ENCODE measurements at places on chromosomes 1 and 21.

- no peak for DNase-seq
These were observed 6.5 kb downstream of the PLCH2 start for GRCh38 chr1:2482588-2482987.

GRCh38 chr1:18805150-18805879 is 54.1 kb downstream of the TAS1R2 start:
- no peak for DNase-seq

- DNase-seq: no peak
These were observed 91.4 kb downstream of the PDE9A start for GRCh38 chr21:42744520-42745445.

DNA sequence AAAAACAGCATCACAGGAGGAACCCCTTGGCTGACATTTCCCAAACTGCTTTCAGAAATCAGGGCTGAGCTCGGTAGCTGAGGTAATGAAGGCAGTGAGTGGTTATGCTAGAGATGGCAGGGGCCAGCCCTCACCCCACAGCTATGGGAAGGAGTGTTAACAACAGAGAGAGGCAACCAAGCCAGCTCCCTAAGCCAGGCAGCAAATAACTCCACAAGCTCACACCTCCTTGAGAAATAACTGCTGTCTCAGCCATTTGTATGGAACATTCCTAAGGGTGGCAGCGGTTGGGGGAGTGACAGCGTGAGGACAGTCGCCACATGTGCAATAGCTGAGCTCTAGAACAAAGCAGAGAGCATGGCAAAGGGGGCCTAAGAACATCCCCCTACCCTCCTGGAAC is 42.6 kb downstream of the LMX1A start:
- no peak for DNase-seq

- no peak for DNase-seq
These were observed 98.8 kb downstream of the RABGAP1L start for GRCh38 chr1:174258148-174258550.

DNA sequence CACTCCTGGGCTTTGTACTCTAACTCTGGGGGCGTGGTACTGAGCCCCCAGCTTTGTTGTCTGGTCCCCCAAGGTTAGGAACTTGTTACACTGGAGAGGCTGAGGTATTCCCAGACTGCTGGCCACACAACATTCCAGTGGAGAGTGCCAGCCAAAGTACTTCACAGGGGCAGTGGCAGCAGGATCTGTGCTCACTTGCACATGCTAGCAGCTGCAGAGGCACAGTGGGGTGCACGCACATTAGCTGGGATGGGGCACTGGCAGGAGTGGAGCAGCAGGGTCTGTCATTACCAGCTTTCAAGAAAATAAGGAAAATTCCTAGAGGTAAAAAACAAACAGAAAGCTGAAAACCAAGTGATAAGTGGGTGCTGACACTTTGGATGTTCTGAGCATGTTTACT is 31.0 kb downstream of the ZNF691 start:
- no peak for DNase-seq

- no peak for DNase-seq
These were observed 90.8 kb downstream of the SMYD3 start for GRCh38 chr1:246416261-246416660.

- no peak for DNase-seq
These were observed 164.4 kb downstream of the ZNF281 start for GRCh38 chr1:200245473-200245872.

DNA sequence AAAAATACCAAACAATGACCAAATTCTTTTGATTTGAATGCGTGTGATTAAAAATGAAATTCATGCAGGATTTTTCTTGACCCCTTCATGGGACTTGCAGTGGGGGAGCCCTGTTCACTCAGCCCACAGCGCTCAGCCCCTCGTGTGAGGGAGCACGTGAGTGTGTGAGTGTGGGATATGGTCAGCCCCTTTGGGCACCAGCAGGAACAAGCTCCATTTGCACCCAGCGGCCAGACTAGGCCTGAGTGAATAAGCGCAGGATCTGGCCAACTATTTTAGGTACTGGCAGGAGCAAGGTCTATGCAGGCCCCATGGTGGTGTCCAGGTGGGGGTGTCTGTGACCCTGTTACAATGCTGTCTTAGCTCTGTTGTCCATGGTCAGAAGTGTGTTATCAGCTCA is 1631.2 kb downstream of the BRINP3 start:
- DNase-seq: no peak

DNA sequence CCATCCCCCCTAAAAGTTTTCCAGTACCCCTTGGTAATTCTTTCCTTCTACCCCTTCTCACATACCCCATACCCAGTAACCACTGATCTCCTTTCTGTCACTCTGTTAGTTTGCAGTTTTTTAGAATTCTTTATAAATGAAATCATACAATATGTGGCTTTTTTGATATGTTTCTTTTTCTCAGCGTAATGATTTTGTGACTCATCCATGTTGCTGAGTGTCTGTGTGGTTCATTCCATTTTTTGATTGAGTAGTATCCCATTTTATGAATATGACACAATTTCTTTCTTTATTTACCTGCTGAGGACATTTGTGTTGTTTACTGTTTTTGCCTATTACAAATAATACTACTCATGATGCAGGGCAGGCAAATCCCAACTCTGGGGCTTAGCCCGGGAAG is 1605.3 kb downstream of the BRINP3 start:
- no peak for DNase-seq

GRCh38 chr1:205382561-205382960 is 25.8 kb upstream of the KLHDC8A start:
- no peak for DNase-seq

GRCh38 chr1:51086496-51087271 is 15.3 kb upstream of the C1orf185 start:
- no peak for DNase-seq

DNA sequence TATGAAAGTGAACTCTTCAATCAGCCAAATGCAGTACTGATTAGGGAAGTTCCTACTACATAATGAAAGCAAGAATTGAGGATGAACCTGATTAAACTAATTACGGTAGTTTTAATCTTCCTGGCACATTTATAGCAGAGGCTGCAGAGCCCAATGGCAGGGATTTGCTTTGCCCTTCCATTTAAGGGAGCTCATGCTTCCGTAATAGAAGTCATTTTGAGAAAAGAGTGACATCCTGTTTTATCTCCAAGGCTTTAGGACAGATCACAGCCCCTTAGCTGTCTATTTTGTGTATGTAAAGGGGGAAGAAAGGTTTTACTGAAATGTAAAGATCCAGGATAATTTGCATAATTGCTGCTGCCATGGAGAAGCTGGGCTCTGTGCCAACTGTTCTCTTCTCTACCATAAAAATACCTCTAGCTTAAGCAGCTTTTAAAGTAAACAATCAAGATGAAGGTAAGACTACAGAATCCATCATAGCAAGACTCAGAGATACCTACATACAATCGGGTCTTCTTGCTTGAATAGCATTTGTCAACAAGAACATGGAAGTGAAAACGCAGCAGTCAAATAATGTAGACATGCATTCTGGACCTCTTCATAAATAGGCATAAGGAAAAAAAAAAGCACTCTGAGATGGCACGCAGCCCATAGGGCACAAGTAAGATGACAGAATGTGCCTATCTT is 62.5 kb downstream of the ASH1L start:
- no peak for DNase-seq

DNA sequence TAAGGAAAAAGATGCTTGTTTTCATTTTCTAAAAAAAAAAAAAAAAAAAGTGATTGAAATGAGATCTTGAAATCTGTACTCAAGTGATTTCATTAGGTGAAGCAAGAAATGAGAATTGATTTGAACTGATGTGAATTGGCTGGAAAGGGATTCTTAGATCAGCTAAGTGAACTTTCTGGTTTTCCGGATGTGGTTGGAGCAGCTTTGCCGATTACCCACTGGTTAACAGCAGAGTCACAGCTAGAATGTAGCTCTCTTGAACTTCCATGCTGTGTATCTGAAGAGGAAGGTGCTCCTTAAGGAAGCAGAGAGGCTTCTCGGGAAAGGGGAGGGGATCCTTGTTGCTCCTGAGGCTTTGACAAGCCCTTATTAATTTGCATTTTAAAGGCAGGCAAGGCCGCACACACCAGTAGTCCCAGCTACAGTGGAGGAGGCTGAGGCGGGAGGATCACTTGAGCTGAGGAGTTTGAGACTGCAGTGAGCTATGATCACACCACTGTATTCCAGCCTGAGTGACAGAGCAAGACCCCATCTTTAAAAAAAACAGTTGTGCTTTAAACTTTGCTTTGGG is 28.7 kb upstream of the PWP2 start:
- DNase-seq: no peak

- peak; percentile 72 for DNase-seq
These were observed 1.5 kb downstream of the RGS2 start for GRCh38 chr1:192810253-192810880.

DNA sequence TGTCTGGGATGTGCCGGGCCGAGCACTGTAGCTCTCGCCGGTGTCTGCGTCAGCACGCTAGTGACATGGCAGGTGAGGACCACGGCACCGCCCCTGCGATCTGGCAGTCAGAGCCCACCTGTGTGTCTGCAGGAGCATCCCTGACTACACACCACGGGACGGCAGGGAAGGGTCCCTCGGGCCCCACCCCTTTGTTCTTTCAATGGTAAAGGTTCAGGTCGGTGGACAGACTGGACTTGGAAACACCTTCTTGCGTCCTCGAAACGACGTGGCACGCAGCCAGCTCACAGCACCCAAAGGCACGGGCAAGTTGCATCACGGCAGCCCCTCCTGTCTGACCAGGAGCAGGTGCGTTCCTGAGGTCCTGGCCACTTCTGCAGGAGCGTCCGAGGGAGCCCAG is 3.7 kb upstream of the SAMD11 start:
- DNase-seq: no peak

DNA sequence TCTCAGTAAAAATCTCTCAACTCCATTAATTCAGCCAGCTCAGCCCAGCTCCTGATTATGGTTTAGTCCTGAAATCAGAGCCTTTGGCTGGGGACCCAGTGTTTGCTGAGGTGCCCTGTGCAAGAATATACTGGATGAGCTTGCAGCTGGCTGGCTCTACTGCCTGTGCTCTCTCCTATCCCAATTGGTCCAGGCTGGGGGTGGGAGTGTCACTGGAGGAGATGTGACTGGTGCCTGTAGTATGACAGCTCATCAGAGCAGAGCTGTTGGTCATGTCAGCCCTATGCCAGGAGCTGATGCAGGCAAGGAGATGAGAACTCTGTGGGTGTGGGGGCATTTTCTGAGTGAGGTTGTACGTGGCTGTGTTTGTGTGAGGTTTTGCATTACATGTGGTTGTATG is 87.0 kb downstream of the TNR start:
- no peak for DNase-seq

DNA sequence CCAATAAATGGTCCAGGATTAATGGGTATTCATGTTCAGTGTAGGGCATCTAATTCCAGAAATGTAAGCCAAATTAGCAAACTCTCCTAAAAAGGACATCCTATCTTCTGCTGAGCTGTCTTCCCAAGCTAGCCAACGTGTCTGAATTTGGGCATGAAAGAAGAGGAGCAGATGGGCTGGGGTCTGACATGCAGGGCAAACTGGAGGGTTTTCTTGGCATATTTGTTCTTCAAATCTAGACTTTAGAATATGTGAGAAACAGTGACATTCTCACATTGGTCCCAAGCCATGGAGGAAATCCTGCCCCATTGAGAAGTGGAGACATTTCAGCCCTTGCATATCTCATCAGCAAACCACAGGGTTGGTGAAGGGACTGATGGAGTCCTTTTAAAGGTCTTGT is 67.2 kb downstream of the LRIG2 start:
- no peak for DNase-seq

- no peak for DNase-seq
These were observed 69.4 kb downstream of the TCP10L start for GRCh38 chr21:32515874-32516273.

- DNase-seq: no peak
These were observed 14.7 kb downstream of the CASQ2 start for GRCh38 chr1:115753830-115754229.

DNA sequence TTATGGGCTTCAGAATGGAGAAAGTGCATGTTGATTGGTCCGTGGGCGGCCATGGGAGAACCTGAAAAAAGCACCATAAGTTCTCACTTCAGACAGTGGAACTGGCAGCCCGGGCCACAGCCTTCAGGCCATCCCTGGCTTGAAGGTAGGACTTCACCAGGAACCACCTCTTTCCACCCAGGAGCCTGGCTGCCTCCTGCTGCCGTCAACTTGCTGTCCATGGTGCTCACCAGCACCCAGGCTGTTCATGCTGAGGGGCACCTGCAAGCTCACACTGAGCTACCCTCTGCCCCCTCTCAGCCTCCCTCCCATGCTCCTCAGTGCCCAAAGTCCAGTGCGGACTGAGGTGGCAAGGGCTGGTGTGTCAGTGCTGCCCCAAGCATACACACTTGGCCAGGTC is 12.9 kb upstream of the FNBP1L start:
- DNase-seq: no peak

DNA sequence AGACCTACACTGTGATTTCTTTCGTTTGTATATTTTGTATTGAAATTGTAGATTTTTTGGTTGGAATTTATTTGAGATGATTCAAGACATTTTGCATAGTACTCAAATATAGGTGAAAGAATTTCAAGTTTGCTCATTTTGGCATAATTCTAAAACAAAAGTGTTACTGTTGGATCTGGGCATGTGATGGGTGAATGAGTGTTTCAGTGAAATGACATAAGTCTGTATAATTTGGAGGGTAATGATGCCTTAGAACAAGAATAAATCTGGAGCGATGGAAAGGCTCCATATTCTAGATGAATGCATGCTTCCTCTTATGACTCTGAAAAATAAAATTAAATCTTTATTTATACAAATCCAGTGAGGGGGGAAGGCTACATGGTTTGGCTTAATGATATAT is 41.0 kb downstream of the NFIA start:
- DNase-seq: no peak

- DNase-seq: no peak
These were observed 116.0 kb upstream of the ADGRL4 start for GRCh38 chr1:79122521-79122920.

DNA sequence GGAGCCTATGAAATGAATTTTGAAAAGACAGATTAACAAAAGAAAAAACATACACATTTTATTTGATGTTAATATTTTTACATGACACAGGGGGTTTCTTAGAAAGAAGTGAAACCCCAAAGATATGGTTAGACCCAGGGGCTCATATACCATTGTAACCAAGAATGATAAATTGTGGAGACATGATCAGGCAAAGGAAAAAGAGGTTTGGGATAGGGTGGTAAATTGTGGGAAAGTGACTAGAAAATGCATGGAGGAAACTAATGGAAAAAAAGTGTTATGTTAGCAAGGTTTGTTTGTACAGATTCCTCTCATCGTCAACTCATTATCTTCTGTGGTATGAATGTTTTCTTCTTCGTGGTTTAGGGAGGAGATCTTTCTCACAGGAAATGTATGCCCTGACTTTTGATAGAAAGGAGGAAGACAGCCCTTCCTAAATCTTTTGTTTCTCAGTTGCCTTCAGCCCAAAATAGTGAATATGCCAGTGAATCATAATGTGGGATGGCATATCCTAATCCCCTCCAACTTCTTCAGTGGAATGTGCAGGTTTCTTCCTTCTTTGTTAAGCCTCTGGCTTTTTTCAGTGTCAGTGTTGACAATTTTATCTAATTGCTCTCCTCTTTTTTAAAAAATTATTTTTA is 140.4 kb upstream of the UBE2U start:
- no peak for DNase-seq

GRCh38 chr1:91798740-91799139 is 87.2 kb downstream of the TGFBR3 start:
- DNase-seq: no peak

GRCh38 chr1:89962024-89962741 is 32.7 kb upstream of the ZNF326 start:
- DNase-seq: no peak

GRCh38 chr1:31944205-31945089 is 6.3 kb upstream of the PTP4A2 start:
- no peak for DNase-seq
